ENCODE measurements at places on chromosomes 7 and 10. TPM values are rescaled to one million over a fixed set of nuclear protein-coding genes. Genes with fewer than 3 reads are reported as not detected.
A peak's percentile ranks its signal among the peaks of the same experiment; 100 is the strongest.

HABP2 gene
- total RNA-seq, result not detected

FAM237B gene
- not detected for total RNA-seq

DNA sequence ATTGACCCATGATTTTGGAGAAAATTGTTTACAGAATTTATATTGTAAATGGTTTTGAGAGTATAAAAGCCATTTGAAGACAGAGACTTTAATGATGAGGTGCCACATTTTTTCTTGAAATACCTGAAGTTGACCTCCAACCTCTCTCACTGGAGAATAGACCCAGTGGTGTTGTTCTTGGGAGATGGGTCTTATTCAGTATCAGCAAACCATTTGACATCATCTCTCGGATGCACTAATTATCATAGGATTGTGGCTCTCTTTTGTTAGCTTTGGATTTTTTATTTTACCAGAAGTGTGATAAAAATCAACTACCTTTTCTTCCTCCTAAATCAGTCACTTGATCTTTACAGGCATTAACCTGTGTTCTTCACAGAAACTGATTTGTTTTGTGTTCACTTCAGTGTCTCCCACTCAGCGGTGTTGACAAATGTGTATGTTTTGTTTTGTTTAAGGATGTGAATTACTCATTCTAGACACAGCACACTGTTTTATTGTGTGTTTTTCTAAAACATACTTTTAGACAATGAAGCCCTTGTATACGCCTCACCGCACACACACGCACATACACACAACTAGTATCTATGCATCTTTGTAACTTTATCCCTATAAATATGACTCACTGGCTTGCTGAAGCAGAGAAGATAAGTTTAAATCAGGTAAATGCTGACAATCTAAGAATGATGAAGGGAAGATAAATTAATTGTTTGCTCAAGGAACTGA lies 455.6 kb downstream of the INHBA start:
- DNase-seq, result no peak

- DNase-seq, result no peak
Measured at GRCh38 chr10:20303453-20304152, 487.4 kb downstream of the PLXDC2 start.

TRPV5 gene
- not detected for total RNA-seq

GRCh38 chr10:12782537-12782936 lies 219.0 kb downstream of the CCDC3 start:
- peak; percentile 47 for DNase-seq

GRCh38 chr7:135756191-135756590 lies 7.6 kb upstream of the FAM180A start:
- DNase-seq, result no peak

GRCh38 chr7:36615852-36616540 lies 108.3 kb downstream of the AOAH start:
- no peak for DNase-seq

ANKMY2 gene
- total RNA-seq, result 28.6 TPM

GRCh38 chr10:70974351-70974901 lies 86.1 kb upstream of the PCBD1 start:
- no peak for DNase-seq

MYL10 gene
- total RNA-seq, result not detected

GRCh38 chr10:26048756-26049155 lies 114.7 kb downstream of the MYO3A start:
- no peak for DNase-seq

DNA sequence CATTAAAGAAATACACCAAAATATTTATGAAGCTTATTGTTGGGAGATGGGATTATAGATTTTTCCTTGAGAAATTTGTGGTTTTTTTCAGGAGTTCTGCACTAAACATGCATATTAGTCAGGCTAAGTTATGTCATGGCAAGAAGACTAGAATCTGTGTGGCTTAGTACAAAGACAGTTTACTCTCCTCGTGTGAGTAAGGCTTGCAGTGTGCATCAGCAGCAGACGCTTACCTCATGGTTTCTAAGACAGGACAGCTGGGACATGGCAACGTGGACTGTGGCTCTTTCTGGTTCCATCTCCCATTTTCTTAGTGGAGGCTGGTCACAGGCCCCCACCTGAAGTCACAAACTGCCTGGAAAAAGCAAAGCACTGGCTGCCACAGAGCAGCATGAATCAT lies 429.6 kb upstream of the VSTM2A start:
- no peak for DNase-seq

FFAR4 gene
- total RNA-seq, result 1.4 TPM

- DNase-seq, result no peak
Measured at GRCh38 chr7:7830122-7830878, 111.9 kb upstream of the RPA3 start.

GRCh38 chr7:55250313-55250712 lies 114.8 kb upstream of the LANCL2 start:
- no peak for DNase-seq

DNA sequence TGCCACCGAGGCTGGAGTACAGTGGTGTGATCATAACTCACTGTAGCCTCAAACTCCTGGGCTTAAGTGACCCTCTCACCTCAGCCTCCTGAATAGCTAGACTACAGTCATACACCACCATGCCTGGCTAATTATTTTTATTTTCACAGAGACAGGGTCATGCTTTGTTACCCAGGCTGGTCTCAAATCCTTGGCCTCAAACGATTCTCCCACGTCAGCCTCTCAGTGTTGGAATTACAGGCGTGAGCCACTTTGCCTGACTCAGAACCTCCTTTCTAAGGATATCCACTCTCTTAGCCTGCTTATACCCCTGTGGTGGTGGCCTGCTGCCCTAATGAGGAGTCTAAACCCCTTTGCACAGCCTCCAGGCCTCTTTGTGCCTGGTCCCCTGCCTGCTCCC lies 4.2 kb upstream of the IGFBP1 start:
- no peak for DNase-seq

CYP3A7 gene
- not detected for total RNA-seq

- peak; percentile 77 for DNase-seq
Measured at GRCh38 chr10:71767420-71768035, 5.8 kb downstream of the VSIR start.

GRCh38 chr7:44972562-44972961 lies 6.3 kb downstream of the MYO1G start:
- DNase-seq, result no peak

DNA sequence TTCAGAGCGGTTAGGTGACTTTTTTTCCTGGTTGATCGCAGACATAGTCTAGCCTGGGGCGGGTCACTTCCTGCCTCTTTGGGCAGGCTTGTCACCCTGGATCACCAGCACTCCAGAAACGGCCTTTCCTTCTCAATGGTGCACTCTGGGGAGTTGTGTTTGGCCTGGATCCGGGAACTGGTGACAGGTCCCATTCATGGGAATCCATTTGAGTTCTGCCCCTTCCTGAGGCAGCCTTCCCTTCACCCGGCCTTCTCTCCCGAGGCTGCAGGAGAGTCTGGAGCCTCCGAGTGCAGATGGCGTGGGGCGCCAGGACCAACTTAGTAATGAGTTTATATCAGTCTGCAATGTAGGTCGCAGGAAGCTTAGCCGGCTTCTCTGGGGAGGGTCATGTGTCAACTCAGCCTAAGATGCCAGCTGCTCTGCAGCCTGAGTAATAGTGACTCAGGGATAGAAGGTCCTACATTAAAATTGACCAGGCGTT lies 54.2 kb downstream of the TACR2 start:
- peak; percentile 83 for DNase-seq

SLC37A3 gene
- total RNA-seq, result 11.4 TPM

DNA sequence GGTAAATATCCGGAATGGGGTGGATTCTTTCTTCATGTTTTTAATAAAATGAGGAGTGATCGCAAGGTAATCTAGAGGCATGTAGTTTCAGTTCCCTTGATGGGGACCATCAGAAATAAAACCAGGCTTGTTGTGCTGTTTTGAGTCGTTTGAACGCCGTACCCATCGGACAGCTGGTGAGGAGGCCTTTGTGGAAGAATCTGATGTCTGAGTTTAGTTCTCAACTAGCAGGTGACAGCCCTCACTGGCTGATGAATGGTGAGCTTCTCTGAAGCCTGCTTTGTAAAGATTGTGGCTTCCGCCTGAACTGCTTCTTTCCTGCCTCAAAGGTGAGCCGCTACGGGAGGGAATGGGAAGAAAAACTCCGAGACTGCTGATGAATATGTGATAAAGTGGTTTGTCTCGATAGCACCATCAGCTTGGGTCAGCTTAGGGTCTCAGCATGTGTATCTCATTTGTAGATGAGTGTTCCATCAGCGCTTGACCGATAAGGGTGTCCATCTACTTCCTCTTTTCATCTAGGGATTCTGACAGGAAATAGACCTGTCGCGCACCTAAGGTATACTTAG lies 977 bp downstream of the TMEM248 start:
- DNase-seq, result no peak

DNA sequence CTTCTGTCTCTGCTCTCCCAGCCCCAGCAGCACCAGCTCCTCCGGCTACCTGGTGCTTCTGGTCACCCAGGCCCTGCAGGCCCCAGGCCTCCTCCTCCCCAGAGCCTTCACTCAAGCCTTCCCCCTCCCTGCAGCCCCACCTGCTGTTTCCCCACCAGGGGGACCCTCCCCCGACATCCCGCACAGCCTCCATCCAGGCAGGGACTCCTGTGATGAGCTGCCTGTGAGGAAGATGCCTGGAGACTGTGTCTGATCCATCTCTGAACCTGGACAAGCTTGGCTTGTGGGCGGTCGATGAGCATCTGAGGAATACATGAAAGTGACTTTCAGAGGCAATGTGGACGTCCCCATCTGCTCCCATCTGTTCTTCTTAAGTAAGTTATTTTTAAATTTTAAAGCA lies 45.0 kb downstream of the RAMP3 start:
- no peak for DNase-seq

DNA sequence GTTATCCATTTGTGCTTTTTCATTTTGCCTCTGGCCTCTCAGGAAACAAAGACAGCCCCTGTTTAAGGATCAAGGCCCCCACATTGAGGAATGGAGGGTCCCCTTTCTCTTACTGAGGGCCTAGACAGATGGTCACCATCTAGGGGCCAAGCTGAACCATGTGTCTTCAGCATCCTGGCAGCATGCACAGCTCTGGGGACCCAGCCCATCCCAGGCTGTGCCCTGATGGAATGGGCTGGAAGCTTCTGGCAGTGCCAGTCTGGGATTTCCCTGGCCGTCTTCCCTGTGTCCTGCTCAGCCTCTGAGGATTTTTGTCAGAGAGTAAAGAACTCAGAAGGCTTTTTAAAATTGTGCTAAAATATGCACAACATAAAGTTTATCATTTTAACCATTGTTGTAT lies 116.8 kb downstream of the ITIH5 start:
- no peak for DNase-seq

- DNase-seq, result no peak
Measured at GRCh38 chr7:14069961-14070360, 80.5 kb upstream of the ETV1 start.

SHH gene
- not detected for total RNA-seq

- DNase-seq, result no peak
Measured at GRCh38 chr7:134724606-134725005, 54.8 kb upstream of the CALD1 start.

- DNase-seq, result no peak
Measured at GRCh38 chr10:112801004-112801403, 149.0 kb upstream of the TCF7L2 start.

OIT3 gene
- total RNA-seq, result 0.09 TPM

DNA sequence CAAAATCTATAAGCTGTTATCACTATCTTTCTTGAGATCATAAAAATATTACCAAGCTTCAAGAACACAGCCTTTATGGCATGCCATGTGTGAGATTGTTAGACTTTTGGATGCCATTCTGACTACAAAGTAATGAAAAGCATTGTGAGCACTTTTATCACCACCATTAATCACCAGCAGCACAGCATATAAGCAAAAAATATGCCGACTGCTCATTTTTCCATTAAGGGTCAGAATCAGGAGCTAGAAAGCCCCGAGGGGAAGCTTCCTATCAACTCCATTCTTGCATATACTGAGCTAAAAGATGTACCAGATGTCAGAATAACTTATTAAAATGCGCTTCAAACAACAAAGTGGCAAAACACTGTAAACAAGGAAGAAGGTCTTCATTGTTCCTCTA lies 114.3 kb downstream of the LMBR1 start:
- no peak for DNase-seq

- DNase-seq, result no peak
Measured at GRCh38 chr10:17497446-17498030, 43.1 kb upstream of the ST8SIA6 start.

GRCh38 chr7:65809982-65810288 lies 62.9 kb upstream of the VKORC1L1 start:
- no peak for DNase-seq

- DNase-seq, result no peak
Measured at GRCh38 chr10:31035266-31035798, 3.7 kb upstream of the ZNF438 start.

DNA sequence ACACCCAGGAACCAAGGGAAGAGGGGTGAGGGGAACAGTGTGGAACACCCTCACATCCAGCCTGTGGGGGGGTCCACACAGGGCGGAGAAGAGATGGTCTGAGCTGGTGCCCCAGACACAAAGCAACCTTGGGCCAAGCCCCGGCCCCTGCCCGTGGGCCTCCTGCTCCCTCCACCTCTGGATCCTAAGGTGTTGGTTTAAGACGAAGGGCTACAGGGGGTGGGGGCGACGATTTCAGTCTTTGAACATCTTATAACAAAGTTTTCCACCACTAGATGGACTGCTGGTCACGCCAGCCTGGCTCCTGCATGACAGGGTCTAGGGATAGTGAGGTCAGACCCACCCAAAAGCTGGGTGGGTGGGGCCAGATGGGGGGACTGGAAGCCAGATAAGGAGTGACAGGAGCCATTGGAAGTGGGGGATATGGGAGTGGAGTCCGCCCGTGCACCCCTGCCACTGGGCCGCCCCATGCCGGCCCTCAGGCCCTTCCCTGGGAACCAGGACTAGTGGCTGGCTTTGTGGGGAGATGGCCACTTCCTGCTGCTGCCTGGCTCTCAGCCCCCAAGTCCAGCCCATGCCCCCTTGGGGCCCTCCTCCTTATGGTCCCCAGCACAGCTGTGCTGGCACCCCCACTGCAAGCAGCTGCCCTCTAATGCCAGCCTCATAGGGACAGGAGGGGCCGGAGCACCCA lies 98.4 kb downstream of the RGS10 start:
- DNase-seq, result no peak

DNA sequence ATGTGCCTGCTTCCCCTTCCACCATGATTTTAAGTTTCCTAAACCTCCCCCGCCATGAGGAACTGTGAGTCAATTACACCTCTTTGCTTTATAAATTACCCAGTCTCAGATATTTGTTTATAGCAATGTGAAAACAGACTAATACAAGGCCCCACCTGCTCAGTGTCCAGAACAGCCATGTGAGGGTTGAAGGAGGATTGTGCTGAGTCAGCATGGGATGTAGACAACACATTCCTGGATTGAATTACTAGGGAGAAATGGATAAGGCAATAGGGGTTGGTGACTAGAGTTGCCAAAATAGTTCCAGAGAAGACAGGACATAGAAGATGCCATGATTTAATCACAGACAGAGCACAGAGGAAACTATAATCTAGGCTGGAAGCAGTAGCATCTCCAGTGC lies 270.3 kb downstream of the GFRA1 start:
- DNase-seq, result no peak

C10orf105 gene
- 0.27 TPM for total RNA-seq

- DNase-seq, result no peak
Measured at GRCh38 chr7:30879139-30880124, 32.2 kb upstream of the AQP1 start.

DNA sequence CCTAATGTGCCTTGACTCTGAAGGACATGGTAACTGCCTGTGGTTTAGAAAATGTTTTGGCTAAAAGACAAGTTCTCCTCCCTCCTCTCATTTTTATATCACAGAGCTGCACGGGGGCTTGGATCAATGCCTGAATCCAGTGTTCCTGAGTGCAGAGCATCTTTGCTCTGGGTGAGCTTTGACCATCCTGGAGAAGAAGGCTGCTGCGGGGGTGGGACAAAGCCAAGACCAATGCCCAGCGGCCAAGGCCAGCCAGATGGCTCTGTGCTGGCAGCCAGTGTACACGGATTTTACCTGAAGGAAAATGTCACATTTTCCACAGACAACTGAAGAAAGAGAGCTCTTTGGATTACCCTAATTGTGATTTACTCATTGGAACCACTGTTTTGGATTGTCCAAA lies 102.0 kb upstream of the TARP start:
- no peak for DNase-seq

Measured in left cardiac atrium (tissue), 4 donors.